D341Med (cell line): ENCODE measurements at places on chromosomes 11 and 22.

DNA sequence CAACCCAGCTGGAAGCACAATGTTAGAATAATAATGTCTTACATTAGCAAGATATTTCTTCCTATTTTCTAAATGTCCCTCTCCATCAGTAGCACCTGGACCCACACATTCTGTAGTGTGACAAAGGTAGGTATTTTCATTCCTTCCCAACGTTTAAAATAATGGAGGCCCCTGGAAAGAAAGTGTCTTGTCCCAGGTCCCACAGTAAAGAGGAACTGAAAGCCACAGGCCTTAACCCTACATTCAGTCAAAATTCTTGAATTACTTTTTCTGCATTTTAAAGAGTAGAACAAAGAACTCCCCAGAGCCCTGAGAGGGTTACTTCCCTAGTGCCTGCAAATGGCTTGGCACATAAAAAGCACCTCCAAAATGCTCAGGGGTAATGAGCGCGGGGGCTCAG lies 26.3 kb downstream of the OPCML start:
- no peak for DNase-seq

GRCh38 chr11:64089915-64090805 lies 54.4 kb downstream of the FLRT1 start:
- no peak for DNase-seq

DNA sequence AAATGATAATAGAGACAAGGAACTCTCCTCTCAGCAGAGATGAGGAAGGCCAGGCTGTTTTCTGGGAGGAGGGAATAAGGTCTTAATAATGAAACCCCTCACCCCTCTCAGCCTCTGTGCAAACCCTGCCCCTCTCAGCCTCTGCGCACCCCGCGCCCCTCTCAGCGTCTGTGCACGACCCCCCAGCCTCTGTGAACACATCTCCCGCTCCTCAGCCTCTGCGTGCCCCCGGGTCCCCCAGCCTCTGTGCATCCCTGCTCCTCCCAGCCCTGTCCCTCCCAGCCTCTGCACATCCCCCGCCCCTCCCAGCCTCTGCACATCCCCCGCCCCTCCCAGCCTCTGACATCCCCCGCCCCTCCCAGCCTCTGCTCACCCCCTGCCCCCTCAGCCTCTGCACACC lies 837.8 kb downstream of the TBC1D22A start:
- DNase-seq, result no peak

GRCh38 chr11:24572376-24572775 lies 75.5 kb downstream of the LUZP2 start:
- no peak for DNase-seq

- DNase-seq, result no peak
These were observed 137.7 kb upstream of the DDI1 start for GRCh38 chr11:103898577-103899336.

GRCh38 chr11:92227959-92228935 lies 3.6 kb downstream of the FAT3 start:
- DNase-seq, result no peak

GRCh38 chr11:123494195-123495050 lies 64.4 kb downstream of the GRAMD1B start:
- no peak for DNase-seq

DNA sequence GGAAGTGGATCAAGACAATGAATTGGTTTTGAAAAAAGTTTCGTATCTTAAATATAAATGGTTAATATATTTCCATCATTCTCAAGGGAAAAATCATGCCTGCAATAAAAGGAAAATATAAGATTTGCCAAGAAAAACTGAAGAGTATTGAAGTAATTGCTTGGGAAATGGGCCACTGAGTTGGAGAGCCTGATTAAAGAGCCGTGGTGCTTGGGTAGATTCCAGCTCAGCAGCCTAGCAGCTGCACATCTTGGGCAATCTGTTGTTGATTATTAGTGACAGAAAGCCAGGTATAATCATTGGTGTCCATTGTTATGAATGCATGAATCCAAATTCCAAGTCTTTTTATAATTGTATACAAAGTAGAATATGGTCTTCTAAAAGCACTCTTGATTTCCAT lies 800.9 kb upstream of the CHORDC1 start:
- peak; percentile 23 for DNase-seq

DNA sequence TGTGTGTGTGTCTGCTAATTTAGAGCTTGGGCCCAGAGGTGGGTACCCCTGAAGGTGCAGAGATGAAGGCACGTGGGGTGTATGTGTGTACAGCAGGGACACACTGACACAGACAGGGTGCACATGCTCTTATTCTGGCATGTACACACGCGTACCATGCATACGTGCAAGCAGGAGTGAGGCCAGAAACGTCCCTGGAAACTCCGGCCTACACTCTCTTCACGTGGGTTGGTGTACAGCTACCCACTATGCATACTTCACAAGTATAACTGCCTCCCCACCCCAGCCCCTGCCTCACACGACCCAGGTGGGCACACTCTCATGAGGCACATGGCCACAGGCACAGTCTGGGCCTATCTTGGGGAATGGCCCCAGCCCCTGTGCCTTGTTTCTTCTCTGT lies 27.5 kb upstream of the JAM3 start:
- no peak for DNase-seq

- DNase-seq, result no peak
These were observed 1.7 kb upstream of the DCHS1 start for GRCh38 chr11:6657346-6657745.

DNA sequence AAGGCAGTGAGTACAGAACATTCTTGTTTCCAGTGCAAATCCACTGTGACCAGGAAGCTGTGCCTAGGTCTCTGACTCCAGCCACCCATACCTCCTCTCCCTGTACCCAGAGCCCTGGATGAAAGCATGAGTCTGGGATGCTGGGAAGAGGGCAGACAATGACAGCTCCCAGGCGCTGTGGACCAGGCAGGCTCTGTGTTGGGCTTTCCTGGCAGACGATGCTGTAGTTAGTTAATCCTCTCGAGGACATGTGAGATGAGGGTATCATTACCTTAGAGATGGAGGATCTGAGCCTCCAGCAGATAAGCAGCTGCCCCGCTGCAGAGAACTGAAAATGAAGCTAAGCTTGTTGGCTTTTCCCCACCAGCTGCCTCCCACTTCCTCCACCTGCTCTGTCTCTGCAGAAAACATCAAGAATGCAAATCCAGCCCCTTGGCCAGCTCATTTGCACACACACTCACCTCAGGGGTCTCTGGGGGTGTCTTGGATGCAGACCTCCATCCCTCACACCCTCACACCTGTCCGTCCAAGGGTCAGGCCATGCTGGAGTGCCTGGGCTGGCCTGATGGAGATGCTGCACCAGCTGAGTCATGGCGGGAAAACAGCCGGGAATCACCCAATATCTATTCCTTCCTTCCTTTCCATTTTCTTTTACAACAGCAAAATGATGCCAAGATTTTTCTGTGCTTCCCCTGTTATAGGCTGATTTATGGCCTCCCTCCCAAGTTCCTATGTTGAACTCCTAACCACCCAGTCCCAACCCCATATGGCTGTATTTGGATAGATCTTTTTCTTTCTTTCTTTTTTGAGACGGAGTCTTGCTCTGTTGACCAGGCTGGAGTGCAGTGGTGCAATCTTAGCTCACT lies 94.9 kb upstream of the SEPTIN5 start:
- DNase-seq, result peak; percentile 13

DNA sequence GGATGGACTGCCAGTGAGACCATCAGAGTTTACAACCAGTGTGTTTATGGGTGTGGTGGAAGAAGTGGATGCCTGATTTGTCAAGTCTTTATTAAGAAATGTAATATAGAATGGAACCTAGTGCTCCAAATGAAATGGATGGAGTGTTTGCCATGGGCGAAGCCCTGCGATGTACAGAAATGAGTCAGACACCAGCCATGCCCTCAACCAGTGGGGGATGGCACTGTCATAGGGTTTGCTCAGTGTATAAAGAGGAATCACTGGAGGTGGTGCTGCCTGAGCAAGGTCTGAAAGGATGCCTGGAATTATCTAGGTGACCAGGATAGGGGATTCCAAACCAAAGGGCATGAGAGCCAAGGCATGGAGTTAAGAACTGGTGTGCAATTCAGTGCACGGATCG lies 120.9 kb upstream of the MTNR1B start:
- DNase-seq, result no peak

- no peak for DNase-seq
These were observed 3.9 kb downstream of the TMEM134 start for GRCh38 chr11:67465189-67465510.

GRCh38 chr11:109783840-109784239 lies 309.4 kb upstream of the ZC3H12C start:
- DNase-seq, result no peak

DNA sequence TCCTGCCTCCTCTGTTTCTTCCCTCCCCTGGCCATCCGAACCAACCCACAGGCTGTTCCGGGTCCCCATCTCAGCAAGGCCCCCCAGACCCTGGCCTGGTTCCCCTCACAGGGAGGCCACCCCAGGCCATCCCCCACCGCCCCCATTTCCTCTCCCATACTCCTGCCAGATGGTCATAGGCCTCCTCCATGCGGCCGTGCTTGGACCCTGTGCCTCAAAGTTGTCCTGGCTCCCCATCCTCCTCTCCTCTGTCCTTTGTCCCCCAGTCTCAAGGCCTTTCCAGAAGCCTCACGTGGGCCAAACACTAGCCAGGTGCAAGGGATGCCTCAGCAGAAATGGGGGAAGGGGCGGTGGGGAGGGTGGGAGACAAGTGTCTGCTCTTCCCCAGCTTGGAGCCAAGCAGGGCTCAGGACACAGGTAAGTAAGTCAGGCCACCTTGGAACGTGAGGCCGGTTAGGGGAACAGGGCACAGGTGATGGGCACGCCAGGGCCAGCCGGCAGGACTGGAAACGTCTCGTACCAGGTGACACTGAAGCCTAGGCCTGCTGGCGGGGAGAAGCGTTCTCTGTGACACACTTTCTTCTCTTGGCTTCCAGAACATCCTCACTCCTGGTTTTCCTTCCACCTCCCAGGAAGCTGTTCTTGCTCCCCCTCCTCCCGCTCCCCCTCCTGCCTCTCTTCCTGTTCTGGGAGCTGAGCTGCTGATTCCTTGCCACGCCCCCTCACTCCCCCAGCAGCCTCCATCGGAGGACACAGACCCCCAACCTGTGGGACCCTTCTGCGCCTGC lies 31.5 kb upstream of the SLC22A12 start:
- DNase-seq, result no peak

GRCh38 chr11:60974726-60975125 lies 3.2 kb downstream of the CD6 start:
- no peak for DNase-seq

DNA sequence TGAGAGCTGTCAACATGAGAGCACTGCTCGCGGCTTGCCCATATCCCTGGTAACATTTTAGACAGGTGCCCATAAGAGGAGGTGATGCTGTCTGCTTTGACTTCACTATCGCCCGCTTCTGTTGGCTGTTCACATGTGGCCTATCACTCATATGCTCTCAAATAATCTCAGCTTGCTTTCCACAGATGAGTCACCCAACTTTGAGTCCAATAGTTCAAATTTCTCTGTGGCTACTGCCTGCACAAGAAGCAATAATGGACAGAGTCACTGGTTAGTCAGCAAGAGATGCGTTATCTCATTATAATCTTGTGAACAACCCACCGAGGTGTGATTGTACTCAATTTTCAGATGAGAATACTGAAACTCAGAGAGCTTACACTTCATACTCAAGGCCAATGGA lies 1714.1 kb downstream of the LRRC4C start:
- DNase-seq, result no peak

DNA sequence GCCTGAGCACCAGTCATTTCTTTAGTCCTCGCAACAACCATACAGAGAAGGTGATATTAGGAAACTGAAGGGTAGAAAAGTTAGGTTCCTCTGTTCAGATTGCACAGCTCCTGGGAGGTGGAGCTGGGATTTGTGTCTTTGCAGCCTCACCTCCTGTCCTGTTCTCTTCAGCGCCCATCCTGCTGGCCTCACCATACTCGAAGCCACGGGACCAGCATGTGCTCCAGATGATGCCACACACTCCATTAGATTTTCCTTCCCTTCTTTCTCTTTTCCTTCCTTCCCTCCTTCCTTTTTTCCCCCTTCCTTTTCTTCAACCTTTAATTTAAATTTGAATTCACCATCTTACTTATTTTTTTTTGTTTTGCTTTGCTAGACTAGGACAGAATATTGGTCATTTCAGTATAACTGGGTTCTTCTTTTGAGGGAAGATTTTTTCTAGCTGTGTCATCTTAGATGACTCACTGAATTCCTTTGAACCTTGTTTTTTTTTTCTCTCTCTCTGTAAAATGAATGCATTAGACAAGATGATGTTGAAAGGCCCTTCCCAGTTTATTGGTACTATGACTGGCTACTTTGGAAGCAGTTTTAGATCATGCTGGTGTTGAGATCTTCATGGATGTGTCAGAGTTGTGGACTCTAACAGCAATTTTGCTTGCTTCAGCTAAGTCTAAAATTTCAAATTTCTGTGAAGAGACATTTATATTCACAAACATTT lies 662.5 kb upstream of the TENM4 start:
- no peak for DNase-seq

DNA sequence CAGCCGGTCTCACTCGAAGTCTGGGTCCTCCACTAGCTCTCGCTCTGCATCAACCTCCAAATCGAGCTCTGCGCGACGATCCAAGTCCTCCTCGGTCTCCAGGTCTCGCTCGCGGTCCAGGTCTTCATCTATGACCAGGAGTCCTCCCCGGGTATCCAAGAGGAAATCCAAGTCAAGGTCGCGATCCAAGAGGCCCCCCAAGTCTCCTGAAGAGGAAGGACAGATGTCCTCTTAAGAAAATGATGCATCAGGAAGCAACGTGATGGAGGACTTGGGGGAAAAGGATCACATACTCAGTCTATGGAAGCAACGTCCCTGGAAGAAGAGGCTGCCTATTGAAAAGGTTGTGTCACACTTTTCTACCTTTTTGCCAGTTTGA lies 1.1 kb downstream of the SRSF8 start:
- DNase-seq, result no peak
